Activated CD8-positive, alpha-beta memory T cell treated with anti-CD3 and anti-CD28 coated beads, Interleukin-2, amount 50 U/mL, for 4 hours (primary cell): ENCODE measurements at places on chromosomes 4 and X.

DNA sequence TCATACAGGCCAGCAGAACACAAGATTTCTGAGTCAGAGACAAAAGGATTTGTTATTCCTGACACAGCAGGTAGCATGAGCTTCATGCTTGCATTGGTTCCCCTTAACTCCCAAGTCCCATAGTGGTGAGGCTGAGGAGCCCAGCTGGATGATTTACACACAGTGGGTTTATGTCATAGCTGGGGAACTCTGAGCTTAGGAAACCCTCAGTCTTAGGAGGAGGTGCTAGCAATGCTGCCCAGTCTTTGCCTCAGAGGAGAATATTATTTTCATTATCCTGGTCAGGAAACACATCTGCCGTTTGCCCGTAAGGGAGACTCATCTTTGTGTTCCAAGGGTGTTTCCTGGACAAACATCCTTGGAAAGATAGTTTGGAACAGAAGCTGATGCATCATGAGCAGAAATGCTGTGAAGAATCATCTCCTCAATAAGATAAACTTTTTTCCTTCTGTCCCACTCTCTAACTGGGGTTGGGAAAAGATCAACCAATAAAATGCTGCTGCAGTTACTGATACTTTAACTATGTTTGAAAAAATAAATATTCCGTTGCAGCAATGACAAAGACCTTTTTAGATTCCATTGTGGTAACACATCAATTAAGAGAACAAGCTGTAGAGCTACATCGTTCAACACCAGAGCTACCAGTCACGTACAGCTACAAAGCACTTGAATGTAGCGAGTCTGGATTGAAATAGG is 146.8 kb downstream of the DCLK2 start:
- DNase-seq, result no peak

DNA sequence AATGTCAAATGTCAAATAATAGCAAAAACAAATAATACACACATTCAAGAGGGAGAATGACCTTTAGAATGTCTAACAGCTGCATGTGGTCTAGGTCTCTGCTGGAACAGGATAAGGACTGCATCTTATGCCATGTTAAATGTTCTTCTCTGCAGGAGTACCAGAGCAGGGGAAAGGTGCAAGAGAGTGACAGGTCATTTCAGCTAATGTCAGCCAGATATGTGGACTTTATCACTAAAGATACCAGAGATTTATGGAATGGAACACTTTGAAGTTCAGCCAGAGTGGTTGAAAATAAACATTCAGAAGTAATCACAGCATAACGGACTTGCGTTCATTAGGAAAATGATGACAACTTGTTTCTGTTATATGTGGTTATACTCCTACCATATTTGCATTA is 24.3 kb downstream of the GRID2 start:
- no peak for DNase-seq

GRCh38 chr4:122246551-122246950 is 94.4 kb downstream of the BLTP1 start:
- DNase-seq, result no peak

DNA sequence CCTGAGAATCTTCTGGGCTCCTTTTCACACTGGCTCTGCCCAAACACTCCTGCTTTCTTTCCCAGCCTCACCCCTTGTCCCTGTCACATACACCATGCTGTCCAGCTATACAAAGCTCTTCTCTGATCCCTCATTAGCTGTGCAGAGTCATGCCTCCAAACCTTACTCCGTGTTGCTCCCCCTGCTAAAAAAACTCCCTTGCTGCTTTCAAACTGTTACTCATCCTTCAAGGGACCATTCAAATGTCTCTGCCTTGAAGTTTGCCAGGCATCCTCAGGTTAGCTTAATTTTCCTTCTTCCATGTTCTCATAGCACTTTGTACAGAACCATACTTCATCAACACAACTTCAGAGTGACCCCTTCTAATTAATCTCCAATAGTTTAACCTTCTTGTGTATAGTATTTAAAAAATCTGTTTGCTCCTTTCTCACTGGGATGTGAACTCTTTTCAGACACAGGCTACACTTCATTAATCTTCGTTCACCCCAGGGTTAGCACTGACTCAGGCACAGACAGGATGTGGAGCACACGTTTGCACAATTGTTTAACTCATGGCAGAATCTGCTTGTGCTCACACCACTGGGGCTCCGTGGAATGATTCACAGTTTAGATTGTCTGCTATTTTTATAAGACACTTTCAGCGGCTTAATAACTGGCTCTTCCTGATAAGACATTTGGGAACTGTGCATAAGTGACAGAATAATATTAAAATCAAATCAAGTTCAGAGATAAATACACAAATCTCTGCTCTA is 21.4 kb upstream of the SEL1L3 start:
- no peak for DNase-seq

GRCh38 chr4:151074416-151074916 is 25.0 kb upstream of the RPS3A start:
- no peak for DNase-seq
